ENCODE measurements at places on chromosomes 7 and 10.

GRCh38 chr7:116953372-116953905, at the start of gene ST7:
ST7 (plus strand) TSS chr7:116953501; CDS start chr7:116953541, 40 bp downstream.
- peak; percentile 55 for DNase-seq

DNA sequence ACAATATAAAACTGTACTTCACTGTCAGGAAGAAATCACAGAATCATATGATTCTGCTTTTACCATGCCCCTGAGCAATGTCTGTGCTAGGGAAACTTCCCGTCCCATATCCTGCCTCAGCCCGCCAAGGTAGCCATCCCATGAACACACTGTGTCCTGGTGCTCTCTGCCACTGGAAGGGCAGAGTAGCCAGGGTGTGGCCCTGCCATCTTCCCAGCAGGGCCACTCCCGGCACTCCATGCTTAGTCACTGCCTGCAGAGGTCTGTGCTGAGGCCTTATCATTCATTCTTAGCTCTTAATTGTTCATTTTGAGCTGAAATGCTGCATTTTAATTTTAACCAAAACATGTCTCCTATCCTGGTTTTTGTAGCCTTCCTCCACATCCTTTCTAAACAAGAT, 31.8 kb downstream of the AP3M1 start:
- no peak for DNase-seq

DNA sequence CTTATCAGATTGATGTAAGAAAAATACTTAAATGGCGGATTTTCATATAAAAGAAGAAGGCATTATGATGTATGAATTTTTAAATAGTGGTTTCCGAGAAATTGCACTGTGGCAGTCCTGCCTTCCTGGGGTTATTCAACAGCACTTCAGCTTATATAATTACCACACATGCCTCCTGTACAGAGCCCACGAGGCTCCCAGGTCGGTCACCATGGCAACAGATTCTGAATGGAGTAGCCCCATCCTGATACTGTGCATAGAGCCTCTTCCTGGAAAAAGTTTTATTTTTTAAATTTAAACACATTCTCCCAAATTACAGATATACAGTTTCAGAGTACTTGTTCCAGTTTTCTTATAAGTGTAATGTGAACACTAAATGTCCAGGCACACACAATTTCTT, 15.9 kb upstream of the ASB4 start:
- no peak for DNase-seq

DNA sequence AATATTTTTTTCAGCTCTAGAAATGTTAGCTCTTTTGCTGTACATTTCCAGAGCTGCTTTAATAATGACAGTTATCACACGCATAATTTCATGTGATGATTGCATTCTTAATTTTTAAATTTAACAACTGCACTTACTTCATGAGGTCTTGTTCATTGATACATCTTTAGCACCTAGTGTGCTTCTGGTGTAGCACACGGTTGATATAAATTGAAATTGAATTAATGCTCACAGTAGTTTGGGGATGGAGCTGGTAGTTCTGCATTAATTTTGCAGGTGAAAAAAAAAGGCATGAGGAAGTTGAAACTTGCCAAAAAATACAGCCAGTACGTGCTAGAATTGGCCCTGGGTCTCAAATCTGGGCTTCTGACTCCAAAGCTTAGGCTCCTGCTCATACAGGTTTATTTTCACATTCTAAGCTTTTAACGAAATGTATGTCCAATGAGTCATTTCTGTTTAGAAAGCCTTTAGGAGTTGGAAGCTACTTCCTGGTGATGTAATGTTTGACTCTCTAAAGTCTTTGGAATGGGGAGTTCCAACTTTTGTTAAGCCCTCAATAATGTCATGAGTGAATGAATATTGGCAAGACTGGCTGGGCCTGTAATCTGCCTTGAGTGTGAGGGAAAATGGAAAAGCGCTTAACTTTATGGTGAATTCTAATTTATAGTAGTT, 62.5 kb downstream of the DAGLB start:
- DNase-seq, result no peak
